Lung microvascular endothelial cell (primary cell): ENCODE measurements at places on chromosomes 7 and 10. TPM values are rescaled to one million over a fixed set of nuclear protein-coding genes. Genes with fewer than 3 reads are reported as not detected.

- peak; percentile 52 for DNase-seq
These were observed 65.1 kb downstream of the SLC37A3 start for GRCh38 chr7:140333223-140333622.

GRCh38 chr7:26291699-26292538 is at the start of gene SNX10:
Gene SNX10, plus strand, starts transcription at chr7:26291862. Its CDS starts 54,581 bp downstream, at chr7:26346443.
- peak; percentile 11 for DNase-seq

Gene SLC26A5
- 0.22 and 1.4 TPM in 2 replicates for total RNA-seq

Gene KCNIP2
- under 0.01 and 0.20 TPM in 2 replicates for total RNA-seq
